ENCODE measurements at places on chromosomes 1 and 21. TPM values are rescaled to one million over a fixed set of nuclear protein-coding genes. Genes with fewer than 3 reads are reported as not detected.

The CYP4A11 gene
- total RNA-seq, result not detected

The PRDX1 gene
- 1,895 TPM for total RNA-seq

The FAM110D gene
- 0.03 TPM for total RNA-seq

The GJB5 gene
- 0.15 TPM for total RNA-seq

The SYTL1 gene
- total RNA-seq, result 0.63 TPM

The DIO1 gene
- total RNA-seq, result not detected
